Ovary (tissue), 10 donors: ENCODE measurements at places on chromosomes 13 and 19. TPM values are rescaled to one million over a fixed set of nuclear protein-coding genes. Genes with fewer than 3 reads are reported as not detected.

DNA sequence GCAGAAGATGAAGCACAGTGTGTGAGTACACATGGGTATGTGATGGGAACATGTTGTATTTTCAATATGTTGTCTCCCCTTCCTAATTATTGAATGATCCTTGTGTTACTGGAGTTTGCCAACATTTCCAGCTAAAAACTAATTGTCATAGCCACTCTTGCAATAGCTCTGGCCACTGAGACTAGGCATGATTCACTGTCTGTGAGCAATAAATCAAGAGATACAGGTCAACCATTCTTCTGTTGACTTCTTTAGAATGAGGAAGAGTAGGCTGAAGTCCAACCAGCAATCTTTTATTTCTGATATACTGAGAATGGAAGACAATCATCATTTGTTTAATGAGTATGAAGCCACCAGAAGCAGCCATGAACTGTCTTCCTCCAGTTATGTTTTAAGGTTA is 413.9 kb downstream of the SLITRK5 start:
- DNase-seq = no peak

The ZNF45 gene
- total RNA-seq = 16.4 TPM

The F10 gene
- 28.3 TPM for total RNA-seq

The SHC2 gene
- 23.0 TPM for total RNA-seq

DNA sequence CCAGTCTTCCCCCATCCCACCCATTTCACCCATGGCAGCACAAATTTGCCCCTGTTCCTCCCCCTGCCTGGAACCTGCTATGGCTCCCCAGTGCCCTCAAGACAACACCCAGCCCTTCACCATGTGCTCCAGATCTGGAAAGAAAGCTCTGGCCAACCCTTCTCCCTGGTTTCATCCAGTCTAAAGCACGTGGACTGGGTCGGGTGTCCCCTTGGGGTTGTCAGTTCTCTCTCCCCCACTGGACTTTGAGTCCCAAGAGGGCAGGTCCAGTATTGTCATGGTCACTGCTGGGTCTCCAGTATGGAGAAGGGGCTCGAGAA is 19.6 kb upstream of the PNMA8B start:
- no peak for DNase-seq

DNA sequence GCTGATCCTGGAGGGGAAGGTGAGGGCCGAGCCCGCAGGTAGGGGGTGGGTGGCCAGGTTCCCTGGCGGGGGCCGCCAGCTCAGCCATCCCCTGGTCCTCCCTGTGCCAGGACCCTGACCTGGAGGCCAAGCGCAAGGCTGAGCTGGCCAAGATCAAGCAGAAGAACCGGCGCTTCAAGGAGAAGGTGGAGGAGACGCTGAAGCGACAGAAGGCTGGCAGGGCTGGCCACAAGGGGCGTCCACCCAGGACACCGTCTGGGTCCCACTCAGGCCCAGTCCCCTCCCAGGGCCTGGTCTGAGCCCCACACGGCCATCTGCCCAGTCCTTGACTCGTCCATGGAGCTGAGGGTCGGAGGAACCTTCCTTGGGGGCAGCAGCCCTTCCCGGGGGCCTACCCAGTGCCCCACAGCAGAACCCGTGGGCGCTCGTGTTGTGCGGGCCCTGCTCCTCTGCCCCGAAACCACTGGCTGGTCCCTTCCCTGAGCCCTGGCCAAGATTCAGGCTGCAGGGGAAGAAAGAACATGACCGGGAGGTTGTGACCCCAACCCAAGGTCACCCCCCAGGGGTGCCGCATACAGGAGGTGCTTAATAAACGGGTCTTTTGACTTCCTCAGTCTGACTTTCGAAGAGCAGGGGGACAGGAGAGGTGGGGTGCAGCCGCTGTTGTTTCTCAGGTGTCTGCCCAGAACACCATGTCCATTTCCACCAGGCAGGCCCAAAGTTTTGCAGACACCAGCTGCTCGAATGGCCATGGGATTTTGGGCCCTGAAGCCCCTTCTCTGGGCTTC is 8.7 kb downstream of the DDX49 start:
- no peak for DNase-seq

DNA sequence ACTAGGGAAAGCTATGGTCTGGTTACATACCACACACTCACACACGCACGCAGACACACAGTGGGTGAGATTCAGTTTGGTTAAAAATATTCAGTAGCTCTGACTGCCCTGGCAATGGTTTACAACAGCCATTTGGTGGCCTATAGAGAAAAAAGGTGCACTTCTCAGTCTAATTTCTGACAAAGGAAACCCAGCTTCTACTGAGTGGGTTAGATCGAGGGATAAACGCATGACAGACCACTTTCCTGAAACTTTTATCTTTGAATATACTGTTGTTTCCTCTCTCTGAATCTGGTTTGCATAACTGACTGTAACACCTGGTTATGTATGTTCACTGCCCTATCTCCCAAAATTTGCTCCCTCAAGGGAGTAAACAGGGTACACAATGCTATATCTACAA is 2.5 kb downstream of the LIG4 start:
- no peak for DNase-seq

DNA sequence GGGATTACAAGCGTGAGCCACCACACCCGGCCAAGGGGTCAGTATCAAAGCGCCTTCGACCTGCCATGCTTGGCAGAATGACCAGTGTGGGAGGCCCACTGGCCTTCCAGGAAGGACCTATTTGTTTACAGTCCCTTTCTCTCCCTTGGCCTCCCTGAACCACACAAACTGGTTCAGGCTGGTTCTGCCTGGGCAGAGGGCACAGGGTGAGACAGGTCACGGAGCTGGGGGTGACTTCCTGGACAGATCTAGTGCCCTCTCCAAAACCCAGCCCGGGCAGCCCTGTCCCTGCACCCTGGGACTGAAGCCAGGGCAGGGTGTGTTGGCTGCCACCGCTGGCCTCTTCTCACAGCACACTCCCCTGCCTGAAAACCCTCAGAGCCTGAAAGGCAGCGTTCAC is 11.3 kb downstream of the PLEKHF1 start:
- peak; percentile 11 for DNase-seq

The PDX1 gene
- not detected for total RNA-seq

DNA sequence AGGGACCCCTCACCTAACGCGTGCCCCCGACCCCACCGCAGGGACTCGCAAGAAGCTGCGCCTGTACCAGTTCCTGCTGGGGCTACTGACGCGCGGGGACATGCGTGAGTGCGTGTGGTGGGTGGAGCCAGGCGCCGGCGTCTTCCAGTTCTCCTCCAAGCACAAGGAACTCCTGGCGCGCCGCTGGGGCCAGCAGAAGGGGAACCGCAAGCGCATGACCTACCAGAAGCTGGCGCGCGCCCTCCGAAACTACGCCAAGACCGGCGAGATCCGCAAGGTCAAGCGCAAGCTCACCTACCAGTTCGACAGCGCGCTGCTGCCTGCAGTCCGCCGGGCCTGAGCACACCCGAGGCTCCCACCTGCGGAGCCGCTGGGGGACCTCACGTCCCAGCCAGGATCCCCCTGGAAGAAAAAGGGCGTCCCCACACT is 4.7 kb upstream of the MYBPC2 start:
- DNase-seq = peak; percentile 76

- no peak for DNase-seq
These were observed 4.6 kb downstream of the WDR62 start for GRCh38 chr19:36059180-36059910.

- no peak for DNase-seq
These were observed 466.6 kb upstream of the PCDH9 start for GRCh38 chr13:67696775-67697174.
